ENCODE measurements at places on chromosomes 12 and 14. TPM values are rescaled to one million over a fixed set of nuclear protein-coding genes. Genes with fewer than 3 reads are reported as not detected.
A peak's percentile ranks its signal among the peaks of the same experiment; 100 is the strongest.

- H3K36me3 ChIP-seq: no peaks in the 10 kb centered on the region
- H3K27me3 ChIP-seq: peaks cover 10% of the 10 kb centered on the region
- no peak for DNase-seq
- H3K4me1 ChIP-seq: no peaks in the 10 kb centered on the region
- no peak overlapping the region for H3K27ac ChIP-seq
Observed at GRCh38 chr12:9991876-9992275, 7.0 kb downstream of the CLEC1B start.

GRCh38 chr12:80033448-80033847, 65.9 kb upstream of the OTOGL start:
- no peaks in the 10 kb centered on the region for H3K36me3 ChIP-seq
- H3K27me3 ChIP-seq: no peaks in the 10 kb centered on the region
- DNase-seq: no peak
- no peak overlapping the region for H3K4me3 ChIP-seq
- no peaks in the 10 kb centered on the region for H3K4me1 ChIP-seq

GRCh38 chr14:75274050-75274898, 4.4 kb upstream of the FOS start:
- H3K4me1 ChIP-seq: peaks cover 46% of the 10 kb centered on the region
- no peak for DNase-seq
- peak overlapping the region; percentile 58 for H3K27ac ChIP-seq
- peaks cover 3% of the 10 kb centered on the region for H3K27me3 ChIP-seq
- no peaks in the 10 kb centered on the region for H3K36me3 ChIP-seq

GRCh38 chr12:100904270-100904669, 109.7 kb downstream of the ANO4 start:
- no peaks in the 10 kb centered on the region for H3K4me1 ChIP-seq
- H3K27ac ChIP-seq: no peak overlapping the region
- H3K4me3 ChIP-seq: no peak overlapping the region
- no peak for DNase-seq
- no peaks in the 10 kb centered on the region for H3K36me3 ChIP-seq

DNA sequence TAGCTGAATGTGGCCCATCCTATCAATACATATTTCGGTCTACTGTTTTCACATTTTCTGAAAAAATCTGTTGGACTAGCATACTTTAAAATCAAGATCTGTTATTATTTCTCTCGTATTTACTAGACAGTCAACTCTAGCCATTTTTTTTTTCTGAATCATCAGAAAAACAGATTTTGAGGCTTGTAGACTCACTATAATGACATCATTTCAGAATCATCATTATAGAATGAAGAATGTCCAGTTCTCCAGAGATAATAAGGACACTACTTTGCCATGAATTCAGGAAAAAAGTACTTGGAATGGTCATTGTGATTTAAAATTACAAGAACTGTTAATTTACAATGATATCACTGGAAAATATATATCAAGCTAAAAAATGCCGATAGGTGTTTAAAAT, 589.8 kb downstream of the KCNH5 start:
- H3K27ac ChIP-seq: no peak overlapping the region
- no peak for DNase-seq
- no peaks in the 10 kb centered on the region for H3K36me3 ChIP-seq
- H3K27me3 ChIP-seq: no peaks in the 10 kb centered on the region
- H3K4me3 ChIP-seq: no peak overlapping the region
- no peaks in the 10 kb centered on the region for H3K4me1 ChIP-seq

Gene SMOC1
- polyA plus RNA-seq: not detected

DNA sequence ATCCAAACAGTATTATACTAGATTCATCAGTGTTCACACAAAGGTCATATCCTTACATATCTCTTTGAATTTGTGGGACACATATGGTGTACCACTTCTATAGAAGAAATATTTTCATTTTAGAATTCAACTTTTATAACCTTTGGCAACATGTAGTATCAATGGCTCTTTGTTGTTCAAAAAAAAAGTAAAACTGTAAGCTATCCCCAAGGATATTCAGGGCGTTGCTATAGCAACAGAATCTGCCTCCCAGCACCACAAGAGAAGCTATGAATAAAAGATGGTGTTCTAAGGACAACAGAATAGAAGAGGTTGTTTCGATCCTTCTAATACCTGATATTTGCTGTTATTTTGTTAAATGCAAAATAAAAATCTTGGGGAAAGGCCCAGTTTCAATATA, 139.3 kb downstream of the BRMS1L start:
- no peak for DNase-seq
- no peak overlapping the region for H3K27ac ChIP-seq
- H3K4me1 ChIP-seq: no peaks in the 10 kb centered on the region
- no peak overlapping the region for H3K4me3 ChIP-seq
- H3K36me3 ChIP-seq: no peaks in the 10 kb centered on the region

Gene RCOR1
- 1.1 TPM for polyA plus RNA-seq

Gene A2M
- not detected for polyA plus RNA-seq

DNA sequence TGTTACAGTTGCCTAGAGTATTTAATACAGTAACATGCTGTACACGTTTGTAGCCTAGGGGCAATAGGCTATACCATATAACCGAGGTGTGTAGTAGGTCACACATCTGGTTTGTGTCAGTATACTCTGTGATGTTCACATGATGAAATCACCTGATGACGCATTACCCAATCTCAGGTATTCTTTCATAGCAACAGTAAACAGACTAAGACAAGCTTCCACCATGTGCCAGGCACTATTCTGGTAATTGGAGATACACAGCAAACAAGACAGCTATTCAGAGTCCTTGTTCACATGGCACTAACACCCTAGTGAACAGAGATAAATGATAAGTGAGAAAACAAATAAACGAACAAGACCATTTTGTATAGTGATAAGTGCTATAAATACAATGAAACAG, 3.8 kb upstream of the PDE3A start:
- H3K4me3 ChIP-seq: no peak overlapping the region
- H3K27ac ChIP-seq: no peak overlapping the region

- no peak for DNase-seq
- H3K27ac ChIP-seq: no peak overlapping the region
- no peaks in the 10 kb centered on the region for H3K4me1 ChIP-seq
- H3K4me3 ChIP-seq: no peak overlapping the region
Observed at GRCh38 chr12:13727707-13728195, 253.7 kb downstream of the GRIN2B start.

DNA sequence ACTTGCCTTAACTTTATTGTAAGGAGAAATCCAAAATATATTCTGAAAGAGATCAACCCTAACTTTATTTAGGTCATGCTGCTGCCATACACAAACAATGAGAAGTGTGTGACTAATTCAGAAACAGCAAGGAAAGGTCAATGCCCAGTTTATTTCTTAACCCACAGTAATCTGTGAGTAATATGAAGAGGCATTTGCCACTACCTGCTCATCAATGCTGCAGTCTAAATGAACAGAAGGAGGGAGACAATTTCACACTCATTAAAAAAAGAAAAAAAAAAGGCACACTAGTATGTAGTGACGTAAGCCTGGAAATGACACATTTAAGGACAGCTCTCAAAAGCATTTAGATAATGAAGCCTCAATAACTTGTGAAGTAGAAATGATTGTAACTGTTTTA, 90.5 kb upstream of the FOXN3 start:
- no peak overlapping the region for H3K27ac ChIP-seq
- H3K4me3 ChIP-seq: no peak overlapping the region
- no peak for DNase-seq
- no peaks in the 10 kb centered on the region for H3K36me3 ChIP-seq
- no peaks in the 10 kb centered on the region for H3K27me3 ChIP-seq

- H3K27ac ChIP-seq: no peak overlapping the region
- no peak for DNase-seq
- peaks cover 24% of the 10 kb centered on the region for H3K27me3 ChIP-seq
- no peak overlapping the region for H3K4me3 ChIP-seq
Observed at GRCh38 chr14:36663404-36664321, 2.0 kb downstream of the PAX9 start.

GRCh38 chr12:42666671-42667243, 77.2 kb upstream of the PRICKLE1 start:
- no peak overlapping the region for H3K27ac ChIP-seq
- H3K36me3 ChIP-seq: no peaks in the 10 kb centered on the region
- H3K4me1 ChIP-seq: no peaks in the 10 kb centered on the region
- no peak for DNase-seq

- no peaks in the 10 kb centered on the region for H3K27me3 ChIP-seq
- peaks cover 84% of the 10 kb centered on the region for H3K4me1 ChIP-seq
- H3K27ac ChIP-seq: no peak overlapping the region
- no peak for DNase-seq
Observed at GRCh38 chr12:11728154-11728755, 78.8 kb downstream of the ETV6 start.

GRCh38 chr14:69688299-69688649, 76.9 kb downstream of the SUSD6 start:
- H3K4me3 ChIP-seq: no peak overlapping the region
- no peaks in the 10 kb centered on the region for H3K27me3 ChIP-seq
- H3K27ac ChIP-seq: no peak overlapping the region
- H3K4me1 ChIP-seq: peaks cover 60% of the 10 kb centered on the region
- no peak for DNase-seq

Gene GALNT9
- 0.61 TPM for polyA plus RNA-seq

Gene SLC35F4
- polyA plus RNA-seq: not detected

Gene KRT3
- polyA plus RNA-seq: not detected

DNA sequence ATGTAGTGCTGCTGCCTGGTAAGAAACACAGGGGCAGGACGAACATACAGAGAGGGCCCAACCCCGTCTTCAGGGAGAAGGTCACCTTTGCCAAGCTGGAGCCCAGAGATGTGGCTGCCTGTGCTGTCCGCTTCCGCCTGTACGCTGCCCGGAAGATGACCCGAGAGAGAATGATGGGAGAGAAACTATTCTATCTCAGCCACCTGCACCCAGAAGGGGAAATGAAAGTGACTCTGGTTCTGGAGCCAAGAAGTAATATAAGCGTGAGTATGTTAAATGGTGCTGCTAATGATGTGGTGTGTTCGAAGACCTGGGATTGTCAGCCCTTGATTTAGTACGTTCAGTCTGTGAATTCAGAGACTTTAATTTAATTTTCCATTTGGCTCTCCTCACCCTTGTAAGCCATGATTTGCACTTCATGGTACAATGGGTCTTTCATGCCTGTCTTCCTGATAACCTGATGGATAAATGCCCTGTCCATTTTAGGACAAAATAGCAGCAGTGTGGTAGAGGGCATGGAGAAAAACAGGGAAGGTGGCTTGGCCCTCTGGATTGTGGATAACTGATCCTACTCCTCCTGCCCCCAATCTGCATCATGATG, 318.9 kb downstream of the SNAPC1 start:
- DNase-seq: no peak
- H3K27me3 ChIP-seq: no peaks in the 10 kb centered on the region
- H3K27ac ChIP-seq: no peak overlapping the region
- H3K4me1 ChIP-seq: peaks cover 19% of the 10 kb centered on the region
- no peaks in the 10 kb centered on the region for H3K36me3 ChIP-seq

DNA sequence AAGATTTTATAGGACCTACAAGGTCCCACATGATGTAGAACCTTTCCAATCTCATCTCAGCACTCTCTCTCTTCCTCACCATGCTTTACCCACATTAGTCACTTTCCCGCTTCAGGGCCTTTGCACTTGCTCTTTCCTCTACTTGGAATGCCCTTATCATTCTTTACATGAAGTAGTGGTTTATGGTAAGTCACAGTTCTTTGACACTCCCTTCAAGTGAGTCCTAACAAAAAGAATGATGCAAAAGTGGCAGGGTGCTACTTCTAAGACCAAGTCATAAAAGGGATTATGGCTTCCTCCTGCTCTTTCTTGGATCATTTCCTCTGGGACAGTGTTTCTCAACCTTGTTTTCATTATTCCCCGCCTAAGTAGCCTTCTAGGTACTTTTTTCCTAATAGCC, 13.1 kb downstream of the TMBIM4 start:
- no peaks in the 10 kb centered on the region for H3K36me3 ChIP-seq
- no peak overlapping the region for H3K4me3 ChIP-seq
- H3K27me3 ChIP-seq: no peaks in the 10 kb centered on the region
- no peak overlapping the region for H3K27ac ChIP-seq
- H3K4me1 ChIP-seq: peaks cover 7% of the 10 kb centered on the region

DNA sequence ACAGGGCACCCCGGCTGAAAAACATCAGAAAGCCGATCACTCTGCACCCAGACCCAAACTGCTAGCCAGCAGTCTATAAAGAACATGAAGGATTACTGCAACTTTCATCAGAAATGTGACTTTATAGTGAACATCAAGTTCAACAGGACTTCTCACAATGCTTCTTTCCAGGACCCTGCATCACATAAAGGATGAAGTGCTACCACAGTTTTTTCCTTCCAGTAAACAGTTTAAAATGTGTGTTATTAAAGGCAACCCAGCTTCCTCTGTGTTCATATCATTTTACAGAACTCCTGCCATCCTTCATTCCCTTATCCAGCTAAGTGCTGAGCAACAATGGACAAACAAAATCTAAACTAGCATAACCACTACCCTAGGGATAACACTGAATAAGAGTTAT, 280.3 kb upstream of the DIO2 start:
- no peaks in the 10 kb centered on the region for H3K4me1 ChIP-seq
- H3K4me3 ChIP-seq: no peak overlapping the region
- no peaks in the 10 kb centered on the region for H3K36me3 ChIP-seq
- no peaks in the 10 kb centered on the region for H3K27me3 ChIP-seq
